Breast epithelium (tissue), 4 donors: ENCODE measurements at places on chromosomes 4 and X. TPM values are rescaled to one million over a fixed set of nuclear protein-coding genes. Genes with fewer than 3 reads are reported as not detected.

GRCh38 chr4:76897536-76898384 is at the start of gene SOWAHB:
Gene SOWAHB, minus strand, starts transcription at chr4:76898144. Its CDS starts 295 bp downstream, at chr4:76897849.
- peak; percentile 84 for DNase-seq
- H3K27ac ChIP-seq: peak within 1 kb of the TSS; percentile 72

Gene GPR119
- total RNA-seq: not detected

Gene TMPRSS11B
- not detected for total RNA-seq

DNA sequence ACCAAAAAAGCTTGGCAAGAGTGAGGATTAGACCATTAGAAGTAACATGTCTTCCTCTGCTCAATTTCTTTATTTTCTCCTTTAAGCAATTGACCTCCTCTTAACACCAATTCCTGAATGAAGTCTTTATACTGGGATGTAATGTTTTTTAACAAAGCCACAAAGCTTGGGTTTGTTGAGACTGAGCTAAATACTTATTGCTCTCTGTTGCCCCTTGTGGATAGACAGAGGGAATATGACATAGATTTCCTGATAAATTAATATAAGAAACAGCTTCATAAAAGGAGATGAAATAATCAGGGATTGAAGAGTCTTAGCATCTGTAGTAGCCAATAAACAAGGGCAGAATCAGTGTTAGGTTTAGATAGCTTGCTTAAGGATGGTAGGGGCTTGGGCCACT is 57.6 kb downstream of the CCDC160 start:
- H3K27me3 ChIP-seq: no peaks in the 10 kb centered on the region
- H3K4me3 ChIP-seq: no peak overlapping the region
- no peak overlapping the region for H3K27ac ChIP-seq
- no peaks in the 10 kb centered on the region for H3K36me3 ChIP-seq
- H3K4me1 ChIP-seq: no peaks in the 10 kb centered on the region

GRCh38 chr4:105474099-105474518 is 247 bp upstream of the PPA2 start:
- DNase-seq: peak; percentile 79
- H3K27ac ChIP-seq: peak overlapping the region; percentile 99
- H3K27me3 ChIP-seq: no peaks in the 10 kb centered on the region
- no peaks in the 10 kb centered on the region for H3K4me1 ChIP-seq
